ENCODE measurements at places on chromosomes 4 and X.

DNA sequence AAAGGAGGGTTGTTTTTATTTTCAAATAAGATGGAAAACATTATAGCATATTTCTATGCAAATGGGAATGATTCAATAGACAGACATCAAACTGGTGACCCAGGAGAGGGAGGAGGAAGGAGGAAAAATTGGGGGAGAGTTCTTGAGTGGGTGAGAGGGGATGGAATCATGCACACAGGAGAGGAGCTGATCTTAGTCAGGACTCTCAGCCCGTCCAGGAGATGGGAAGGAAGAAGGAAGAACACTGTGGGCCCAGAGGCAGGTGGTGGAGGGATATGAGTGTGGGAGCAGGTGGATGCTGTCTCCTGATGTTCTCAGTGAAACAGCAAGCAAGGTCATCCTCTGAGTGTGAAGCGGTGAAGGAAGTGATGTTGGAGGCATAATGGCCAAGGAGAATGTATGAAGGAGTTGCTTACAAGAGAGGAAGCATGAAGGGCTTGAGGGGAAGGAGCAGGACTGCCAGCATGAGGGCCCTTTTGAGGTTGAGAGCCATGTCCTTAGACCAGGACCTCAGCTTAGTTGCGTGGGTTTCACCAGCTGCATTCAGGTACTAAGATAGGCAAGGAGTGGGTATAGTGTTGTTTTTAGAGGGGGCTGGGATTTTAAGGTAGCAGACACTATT is 161.7 kb upstream of the NAP1L5 start:
- no peak for DNase-seq

DNA sequence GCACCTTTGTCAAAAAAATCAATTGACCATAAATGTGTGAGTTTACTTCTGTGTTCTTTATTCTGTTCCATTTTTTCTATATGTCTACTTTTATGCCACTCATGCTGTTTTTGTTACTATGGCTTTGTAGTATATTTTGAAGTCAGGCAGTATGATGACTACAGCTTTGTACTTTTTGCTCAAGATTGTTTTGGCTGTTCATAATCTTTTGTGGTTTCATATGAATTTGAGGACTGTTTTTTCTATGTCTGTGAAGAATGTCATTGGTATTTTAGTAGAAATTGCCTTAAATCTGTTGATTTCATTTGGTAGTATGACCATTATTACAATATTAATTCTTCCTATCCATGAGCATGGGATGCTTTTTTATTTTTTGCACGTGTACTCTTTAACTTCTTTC is 346.8 kb downstream of the PPP3CA start:
- DNase-seq = no peak

- DNase-seq = no peak
These were observed 74.8 kb downstream of the IL15 start for GRCh38 chr4:141711211-141711610.

DNA sequence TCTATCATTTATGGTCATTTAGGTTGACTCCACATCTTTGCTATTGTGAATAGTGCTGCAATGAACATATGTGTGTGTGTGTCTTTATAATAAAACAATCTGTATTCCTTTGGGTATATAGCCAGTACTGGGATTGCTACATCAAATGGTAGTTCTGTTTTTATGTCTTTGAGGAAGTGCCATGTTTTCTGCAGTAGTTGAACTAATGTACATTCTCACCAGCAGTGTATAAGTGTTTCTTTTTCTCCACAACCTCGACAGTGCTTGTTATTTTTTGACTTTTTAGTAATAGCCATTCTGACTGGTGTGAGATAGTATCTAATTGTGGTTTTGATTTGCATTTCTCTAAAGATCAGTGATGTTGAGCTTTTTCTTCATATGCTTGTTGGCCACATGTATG is 80.5 kb downstream of the ARHGAP6 start:
- DNase-seq = no peak

DNA sequence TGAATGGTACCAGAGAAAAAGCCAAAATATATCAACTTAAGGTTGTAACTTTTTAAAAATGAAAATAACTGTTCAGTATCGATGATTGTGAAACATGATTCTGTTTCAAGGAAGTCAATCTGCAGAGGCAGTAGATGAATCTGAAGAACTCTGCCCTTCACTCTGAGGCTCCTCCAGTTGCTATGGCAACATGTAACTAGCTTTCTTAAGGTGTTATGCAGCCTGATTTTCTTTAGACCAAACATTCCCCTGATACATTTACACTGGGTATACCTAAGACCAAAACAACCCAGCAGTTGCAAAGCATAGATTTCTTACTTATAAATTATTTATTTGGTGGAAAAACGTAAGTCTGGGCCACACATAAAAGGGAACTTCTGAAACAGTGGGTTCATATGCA is 133.6 kb upstream of the RASGEF1B start:
- no peak for DNase-seq

DNA sequence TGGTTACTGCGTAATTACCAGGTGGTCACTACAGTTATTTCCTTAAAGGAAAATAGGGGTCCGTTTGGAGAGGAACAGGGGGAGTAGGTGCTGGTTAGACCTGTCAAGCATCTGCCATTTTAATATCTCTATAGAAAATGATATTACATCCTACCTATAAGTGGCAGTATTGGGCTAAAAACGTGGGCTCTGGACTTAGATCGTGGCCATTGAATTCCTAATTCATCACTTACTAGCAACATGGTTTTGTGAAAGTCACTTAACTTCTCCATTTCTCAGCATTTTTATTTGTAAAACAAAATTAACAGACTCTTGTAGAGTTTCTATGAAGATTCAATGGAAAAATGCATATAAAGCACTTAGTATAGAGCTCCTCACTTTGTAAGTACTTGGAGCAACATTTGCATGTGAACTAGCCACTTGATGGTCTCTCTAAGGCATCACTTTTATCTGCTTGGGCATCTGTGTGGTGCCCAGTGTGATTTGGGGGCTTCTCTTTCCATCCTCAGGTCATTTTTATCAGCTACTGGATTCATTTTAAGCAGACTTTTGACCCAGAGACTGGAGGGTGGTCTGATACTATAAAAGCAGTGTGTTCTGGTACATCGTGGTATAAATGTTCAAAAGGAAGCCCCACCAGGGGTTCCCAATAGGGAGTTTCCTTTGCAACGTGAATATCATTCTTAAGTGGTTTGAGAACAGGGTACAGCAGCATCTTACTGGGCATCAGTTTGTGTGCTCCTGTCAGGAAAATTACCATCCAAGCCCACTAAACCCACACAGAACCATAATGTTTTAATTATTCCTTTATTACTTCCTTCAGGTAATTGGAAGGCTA is 42.7 kb upstream of the RASSF6 start:
- no peak for DNase-seq

GRCh38 chr4:147310312-147310711 is 170.6 kb upstream of the EDNRA start:
- no peak for DNase-seq

DNA sequence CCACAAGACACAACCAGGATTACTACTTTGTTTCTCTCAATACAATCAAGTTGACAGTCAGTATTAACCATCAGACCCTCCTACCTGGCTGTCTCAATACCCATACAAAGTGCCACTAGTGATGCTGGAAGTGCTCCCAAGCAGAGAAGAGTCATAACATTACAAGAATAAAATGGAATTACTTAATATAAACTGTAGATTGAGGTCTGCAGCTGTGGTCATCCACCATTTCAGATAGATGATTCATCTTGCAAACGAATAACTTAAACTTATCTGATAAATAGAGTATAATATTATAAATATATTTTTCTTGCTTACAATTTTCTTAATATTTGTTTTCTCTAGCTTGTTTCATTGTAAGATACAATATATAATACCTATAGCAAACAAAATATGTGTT is 1034.2 kb upstream of the PCDH10 start:
- DNase-seq = no peak

DNA sequence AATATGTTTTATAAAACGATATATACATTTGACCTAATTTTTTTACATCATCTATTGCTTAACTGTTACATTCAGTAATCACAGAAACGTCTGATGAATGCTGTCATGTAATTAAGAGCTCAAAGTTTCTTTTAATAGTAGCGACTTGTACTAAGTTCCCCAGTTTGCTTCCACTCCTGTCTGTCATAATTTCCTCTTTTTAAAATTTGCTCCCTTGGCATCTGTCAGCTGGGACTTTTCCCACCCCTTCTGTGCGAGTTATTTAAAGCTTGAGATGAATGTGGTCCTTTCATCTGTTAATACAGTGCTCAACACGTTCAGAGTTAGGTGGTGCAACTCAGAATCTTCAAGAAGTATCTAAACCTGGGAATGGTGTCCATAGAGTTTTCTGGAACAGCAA is 1.2 kb downstream of the RAP1GDS1 start:
- no peak for DNase-seq

DNA sequence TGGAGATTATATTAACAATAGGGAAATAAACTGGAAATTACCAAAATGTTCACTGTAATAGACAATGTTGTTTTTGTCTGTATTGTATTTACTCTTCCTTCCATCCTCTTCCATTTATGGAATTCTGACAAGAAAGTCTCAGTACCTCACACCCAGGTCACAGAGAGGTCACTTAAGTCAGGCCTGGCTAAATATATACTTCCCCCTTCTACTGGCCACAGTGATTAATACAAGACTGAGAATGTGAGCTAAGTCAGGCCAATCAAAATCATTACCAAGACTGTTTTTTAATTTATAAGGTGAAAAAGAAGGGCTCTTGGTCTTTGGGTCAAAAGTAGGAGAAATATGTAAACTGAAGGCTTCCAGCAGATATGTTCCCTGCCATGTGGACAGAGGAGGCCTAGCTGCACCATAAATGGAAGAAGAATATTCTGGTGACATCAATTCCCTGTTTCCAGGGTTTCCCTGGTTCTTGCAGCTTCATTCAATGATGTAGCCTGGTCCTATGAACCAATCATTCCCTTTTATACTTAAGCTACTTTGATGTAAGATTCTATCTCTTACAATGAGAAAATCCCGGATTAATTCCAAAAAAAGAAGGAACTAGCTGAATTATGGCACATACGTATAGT is 64.3 kb downstream of the LRBA start:
- no peak for DNase-seq

GRCh38 chrX:42536286-42536685 is 241.7 kb downstream of the PPP1R2C start:
- no peak for DNase-seq

GRCh38 chr4:7009564-7009963 is 33.6 kb upstream of the TADA2B start:
- no peak for DNase-seq

DNA sequence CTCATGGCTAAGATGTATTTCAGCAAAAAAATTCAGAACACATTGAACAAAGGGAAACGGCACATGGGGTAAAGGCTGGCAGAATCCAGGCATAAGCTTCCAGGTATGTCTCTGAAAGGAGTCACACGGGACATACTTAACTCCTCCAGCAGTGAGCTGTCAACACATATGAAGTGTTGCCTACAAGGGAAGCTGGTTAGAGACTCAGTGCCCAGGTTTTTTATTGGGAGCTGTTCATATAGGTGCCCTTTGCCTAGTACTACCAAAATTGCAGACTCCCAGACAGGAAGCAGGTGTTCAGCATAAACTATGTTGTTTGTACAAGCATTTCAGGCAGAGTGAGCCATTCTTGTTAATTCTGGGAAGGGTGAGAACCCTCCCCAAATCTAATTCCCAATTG is 77.4 kb upstream of the PUDP start:
- no peak for DNase-seq

DNA sequence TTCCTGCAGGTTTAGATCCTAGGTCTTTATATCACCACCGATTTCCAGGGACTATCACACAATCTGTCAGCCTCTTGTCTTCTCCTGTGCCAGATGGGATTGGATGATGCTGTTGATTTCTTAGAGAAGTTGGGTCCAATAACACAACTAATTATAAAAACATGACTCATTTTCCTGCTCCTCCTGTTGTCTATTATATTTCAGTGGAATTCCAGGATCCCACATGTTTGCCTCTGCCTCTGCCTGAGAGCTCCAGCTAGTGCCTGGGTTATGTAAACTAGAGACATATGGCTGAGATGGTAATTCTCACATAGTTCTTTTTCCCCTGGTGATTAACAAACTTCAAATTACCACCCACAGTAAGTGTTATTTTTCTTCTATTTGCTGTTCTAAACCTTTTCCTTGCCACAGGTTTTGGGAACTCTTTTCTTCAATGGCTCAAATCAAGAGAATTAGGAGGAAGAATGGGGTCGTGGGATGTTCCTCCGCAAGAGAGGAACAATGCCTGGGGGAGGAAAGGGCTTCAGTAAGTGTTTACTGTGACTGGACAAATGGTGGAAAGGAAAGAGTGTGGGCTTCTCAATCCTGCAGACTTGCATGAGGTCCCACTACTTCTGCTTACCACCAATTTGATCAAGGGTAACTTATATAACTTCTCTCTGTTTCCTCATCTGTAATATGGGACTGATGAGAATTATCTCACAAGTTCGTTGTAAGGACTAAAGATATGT is 3.4 kb upstream of the HOPX start:
- no peak for DNase-seq

DNA sequence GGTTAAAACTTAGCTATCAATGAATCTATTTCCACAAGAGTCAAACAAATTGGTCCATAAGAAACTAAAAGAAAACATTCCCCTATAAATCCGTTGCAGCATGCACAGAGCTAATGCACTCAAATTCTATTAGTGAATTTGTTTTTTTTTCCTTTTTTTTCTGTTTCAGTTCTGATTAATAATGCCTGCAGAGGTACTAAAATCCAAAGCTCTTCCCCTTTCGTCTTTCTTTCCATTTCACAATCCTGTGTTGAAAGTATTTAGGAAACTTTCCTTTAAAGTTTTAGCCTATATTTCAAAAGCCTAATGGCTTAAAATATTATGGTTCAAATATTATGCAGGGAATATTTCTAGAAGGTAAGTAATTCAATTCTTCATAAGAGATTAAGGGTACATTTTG is 45.9 kb upstream of the VEGFD start:
- DNase-seq = no peak

DNA sequence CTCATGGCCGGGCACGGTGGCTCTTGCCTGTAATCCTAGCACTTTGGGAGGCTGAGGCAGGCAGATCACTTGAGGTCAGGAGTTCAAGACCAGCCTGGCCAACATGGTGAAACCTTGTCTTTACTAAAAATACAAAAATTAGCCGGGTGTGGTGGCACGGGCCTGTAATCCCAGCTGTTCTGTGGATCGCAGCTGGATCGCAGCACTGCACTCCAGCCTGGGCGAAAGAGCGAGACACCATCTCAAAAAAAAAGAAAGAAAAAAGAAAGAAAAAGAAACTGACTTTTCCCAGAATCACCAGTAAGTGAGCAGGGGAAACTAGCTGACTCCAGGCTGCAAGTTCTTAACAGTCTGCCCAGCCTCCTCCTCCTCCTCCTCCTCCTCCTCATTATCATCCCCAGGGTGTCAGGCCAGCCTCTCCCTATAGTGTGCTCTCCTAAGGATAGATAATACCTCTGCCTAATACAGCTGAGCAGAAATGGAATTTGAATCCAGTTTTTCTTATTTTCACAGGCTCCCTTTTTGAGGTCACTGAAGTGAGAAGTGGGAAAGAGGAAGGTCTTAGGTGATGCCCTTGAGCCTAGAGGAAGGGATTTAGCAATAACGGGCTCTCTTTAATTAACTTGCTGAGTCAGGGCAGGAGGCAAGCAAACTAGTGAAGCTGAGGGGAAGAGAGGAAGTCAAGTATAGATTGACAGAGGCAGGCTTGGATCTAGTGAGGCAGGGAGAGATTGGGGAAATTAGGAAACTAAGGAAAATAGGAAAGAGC is 11.8 kb upstream of the ELF2 start:
- DNase-seq = no peak

GRCh38 chr4:39369301-39369700 is 3.1 kb upstream of the RFC1 start:
- no peak for DNase-seq

Measured in activated T-helper 1 cell treated with Interleukin-2 at 50 U/mL for 16 hours (primary cell).